ENCODE measurements at places on chromosomes 5 and 9.

GRCh38 chr5:6785161-6785860 lies 72.1 kb downstream of the TENT4A start:
- no peak for DNase-seq

DNA sequence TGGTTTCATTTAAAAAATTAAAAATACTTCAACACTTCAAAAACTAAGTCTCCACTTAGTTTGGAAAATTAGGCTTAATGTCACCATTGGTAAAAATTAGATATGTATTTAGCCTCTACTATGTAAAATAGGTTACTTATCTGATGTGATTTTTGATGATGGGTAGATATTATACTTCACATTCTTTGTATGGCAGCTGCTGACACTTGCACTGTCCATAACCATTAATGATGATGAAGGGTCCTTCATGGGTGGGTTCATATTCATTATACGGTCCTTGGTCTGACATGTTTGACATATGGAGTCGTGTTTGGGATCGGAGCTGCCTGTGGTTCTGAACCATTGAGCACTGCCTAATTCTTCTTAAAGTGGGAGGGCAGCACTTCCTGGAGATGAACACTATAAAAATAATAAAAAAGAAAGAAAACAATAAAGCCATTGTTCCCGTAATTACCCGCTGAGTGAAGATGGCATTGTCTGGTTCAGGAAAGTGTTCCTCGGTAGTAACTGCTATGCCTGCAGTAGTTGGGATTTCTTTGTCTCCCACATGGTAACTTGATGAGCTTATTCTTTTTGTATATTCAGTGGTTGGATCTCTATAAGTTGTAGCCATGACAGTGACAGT lies 2.2 kb downstream of the LRRTM2 start:
- no peak for DNase-seq

- DNase-seq = no peak
Observed at GRCh38 chr5:9625731-9626130, 4.4 kb downstream of the TAS2R1 start.

DNA sequence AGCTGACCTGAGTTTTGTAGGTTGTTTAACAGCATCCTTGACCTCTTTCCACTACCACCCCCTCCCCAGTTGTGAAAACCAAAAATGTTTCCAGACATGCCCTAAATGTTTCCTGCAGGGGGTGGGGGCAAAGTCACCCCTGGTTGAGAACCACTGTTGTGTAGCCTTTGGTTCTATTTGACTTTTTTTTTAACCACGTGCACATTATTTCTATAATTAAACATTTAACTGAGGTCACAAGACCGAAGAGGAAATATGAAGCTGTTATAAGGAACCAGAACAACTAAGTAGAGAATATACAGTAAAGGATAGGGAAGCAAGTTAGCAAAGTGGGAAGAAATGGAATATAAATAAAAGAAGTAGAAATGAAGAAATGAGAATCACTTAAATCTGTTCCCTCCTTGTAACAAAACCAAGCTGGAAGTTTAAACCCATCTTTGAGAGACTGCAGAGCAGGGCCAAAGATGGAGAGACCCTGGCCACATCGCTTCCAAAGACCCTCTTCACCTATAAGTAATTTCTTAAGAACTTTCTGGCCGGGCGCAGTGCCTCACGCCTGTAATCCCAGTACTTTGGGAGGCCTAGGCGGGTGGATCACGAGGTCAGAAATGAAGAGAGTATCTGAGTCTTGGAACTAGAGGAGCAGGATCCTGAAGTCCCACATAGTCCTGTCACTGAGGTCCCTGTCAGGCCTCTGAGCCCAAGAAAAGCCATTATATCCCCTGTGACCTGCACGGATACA lies 14.4 kb downstream of the SIT1 start:
- DNase-seq = no peak
